ENCODE measurements at places on chromosomes 12 and 14.
A peak's percentile ranks its signal among the peaks of the same experiment; 100 is the strongest.

GRCh38 chr14:67493092-67493717 is 4.7 kb upstream of the TMEM229B start:
- no peak for DNase-seq

- DNase-seq, result no peak
Measured at GRCh38 chr12:2390850-2391390, 338.1 kb downstream of the CACNA1C start.

DNA sequence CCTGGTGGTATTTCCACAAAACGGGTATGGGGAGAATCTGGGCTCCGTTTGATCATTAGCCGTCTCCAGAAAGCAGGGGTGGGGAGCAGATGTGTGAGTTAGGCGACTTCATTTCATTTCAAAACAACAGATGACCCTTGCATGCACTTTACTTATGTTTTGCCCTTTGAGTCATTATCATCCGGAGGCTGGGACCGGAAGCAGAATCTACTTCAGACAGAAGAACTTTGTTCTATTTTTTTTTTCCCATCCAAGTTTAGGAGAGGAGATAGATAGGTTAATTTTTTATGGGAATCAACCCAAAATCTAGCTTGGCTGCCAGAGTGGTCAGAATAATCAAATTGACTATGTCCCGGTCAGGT is 31.3 kb upstream of the CMAS start:
- no peak for DNase-seq

DNA sequence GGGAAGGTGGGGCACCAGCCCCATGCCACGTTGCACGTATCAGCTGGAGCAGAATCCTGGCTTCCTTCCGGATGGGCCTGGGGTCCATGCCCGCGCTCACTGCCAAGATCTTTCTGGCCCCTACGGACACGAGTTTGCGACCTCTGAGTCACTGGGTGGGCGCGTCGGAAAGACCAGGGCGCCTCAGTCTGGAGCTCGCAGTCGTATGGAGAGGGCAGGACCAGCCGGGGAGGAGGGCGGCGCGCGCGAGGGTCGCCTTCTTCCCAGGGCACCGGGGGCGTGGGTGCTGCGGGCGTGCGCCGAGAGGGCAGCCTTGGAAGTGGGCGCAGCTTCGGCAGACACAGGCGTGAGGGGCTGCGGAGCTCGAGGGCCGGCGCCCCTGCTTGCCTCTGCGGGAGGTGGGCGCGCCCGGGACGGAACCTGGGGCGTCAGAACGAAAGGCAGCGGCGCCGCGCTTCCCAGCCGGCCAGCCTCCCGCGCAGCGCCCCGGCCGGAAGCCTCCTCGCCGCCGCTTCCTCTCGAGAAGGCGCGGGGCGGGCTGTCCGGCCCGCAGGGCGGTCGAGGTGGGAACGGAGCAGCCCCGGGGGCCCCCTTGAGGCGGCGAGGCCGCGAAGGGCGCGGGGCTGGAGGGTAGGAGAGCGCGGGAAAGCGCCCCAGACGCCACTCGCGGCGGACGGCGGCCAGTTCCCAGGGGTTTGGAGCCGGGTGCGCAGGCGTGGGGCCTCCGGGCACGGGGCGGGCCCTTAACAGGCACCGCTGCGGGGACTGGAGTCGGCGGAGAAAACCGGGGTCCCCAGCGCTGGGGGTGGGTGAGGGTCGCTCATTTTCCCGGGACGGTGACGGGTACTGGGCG is at the start of gene ARL6IP4:
TSS of gene ARL6IP4 (plus strand) at position 499 of the 853 bp plus-strand sequence. CDS start 459 bp downstream, outside the sequence.
- DNase-seq, result peak; percentile 75

- no peak for DNase-seq
Measured at GRCh38 chr12:12612358-12612757, 682 bp downstream of the CREBL2 start.

DNA sequence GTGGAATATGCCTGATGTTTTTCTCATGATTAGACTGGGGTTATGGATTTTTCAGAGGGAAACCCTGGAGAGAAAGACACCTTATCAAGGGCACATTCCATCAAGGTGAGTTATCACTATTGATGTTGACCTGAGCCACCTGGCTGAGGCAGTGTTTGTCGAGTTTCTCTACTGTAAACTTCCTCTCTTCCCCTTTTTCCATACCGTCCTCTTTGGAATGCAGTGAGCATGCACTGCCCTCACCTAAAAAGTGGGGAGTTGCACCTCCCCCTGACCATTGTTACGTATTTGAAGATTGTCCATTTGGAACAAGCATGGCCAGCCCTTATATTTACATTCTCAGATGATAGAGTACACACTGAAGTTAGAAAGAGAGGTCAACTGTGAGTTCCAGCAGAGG is 53.9 kb upstream of the PWP1 start:
- DNase-seq, result no peak

DNA sequence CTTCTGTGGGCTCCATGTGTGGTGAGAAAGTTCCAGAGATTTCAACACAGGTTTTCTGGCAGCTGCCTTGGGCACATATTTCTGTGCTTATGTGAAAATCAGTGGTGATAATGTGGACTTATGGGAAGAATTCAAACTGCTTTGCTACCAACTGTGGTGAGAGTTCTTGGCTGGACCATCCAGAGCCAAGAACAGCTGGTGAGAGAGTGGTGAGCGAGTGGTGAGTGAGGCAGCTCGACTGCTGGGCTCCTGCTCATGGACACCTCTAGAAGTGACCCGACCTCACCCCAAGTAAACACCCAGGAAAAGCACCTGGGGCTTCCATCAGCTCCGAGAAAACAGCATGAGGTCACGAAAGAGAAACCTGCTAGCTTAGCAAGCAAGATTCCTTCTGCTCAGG is 106.4 kb downstream of the PIWIL1 start:
- DNase-seq, result no peak

DNA sequence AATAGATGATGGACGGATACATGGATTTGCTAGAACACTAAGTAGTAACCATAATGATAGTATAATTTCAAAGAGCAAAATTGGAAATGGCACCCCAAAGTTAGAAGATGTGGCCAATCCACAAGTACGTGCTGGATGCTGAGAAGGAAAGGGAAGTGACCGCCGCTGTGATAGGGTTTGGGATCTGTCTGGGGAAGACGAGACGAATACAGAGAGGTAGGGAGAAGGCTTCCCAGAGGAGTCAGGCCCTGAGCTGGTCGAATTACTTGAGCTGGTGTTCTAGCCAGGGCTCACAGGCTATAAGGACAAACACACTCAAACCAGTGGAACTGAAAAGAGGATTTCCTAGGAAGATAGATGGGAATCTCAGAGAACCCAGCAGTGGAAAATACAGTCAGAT is 9.4 kb upstream of the ACVR1B start:
- DNase-seq, result no peak

DNA sequence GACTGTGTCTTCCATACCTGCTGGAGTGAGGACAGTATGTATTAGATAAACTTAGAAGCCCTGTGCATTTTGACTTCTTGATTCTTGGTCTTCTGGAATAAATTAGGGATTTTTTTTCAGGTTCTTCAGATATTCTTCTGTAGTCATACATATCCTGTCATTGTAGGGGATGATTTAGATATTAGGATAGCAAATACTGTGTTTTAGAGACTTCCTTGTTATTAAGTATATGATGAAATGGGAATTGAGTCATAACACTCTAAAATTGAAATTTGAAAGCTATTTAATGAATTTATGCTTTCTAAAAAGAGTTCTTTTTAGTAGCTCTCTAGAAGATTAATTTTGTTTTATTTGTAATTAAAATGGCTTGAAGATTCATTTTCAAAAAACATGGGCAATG is 371.5 kb upstream of the RGS6 start:
- DNase-seq, result no peak

DNA sequence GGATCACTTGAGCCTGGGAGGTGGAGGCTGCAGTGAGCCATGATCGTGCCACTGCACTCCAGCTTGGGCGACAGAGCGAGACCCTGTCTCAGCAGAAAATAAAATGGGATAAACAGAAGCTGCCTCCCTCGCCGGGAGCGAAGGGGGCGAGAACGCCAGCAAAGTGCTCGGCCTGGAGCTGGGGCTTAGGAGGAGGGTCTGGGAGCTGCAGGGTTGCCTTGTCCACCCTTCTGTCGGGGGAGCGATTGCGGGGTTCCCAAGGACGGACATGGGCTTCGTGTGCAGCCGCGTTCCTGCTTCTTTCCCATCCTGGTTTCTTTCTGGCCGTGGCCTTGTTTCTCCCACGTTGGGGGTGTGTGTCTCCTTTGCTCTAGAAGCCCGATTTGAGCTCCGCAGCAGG is 27.9 kb upstream of the MLXIP start:
- DNase-seq, result no peak

GRCh38 chr12:92029902-92030586 is 115.6 kb downstream of the BTG1 start:
- no peak for DNase-seq

- DNase-seq, result peak; percentile 23
Measured at GRCh38 chr12:92784797-92785562, 82.2 kb downstream of the PLEKHG7 start.

GRCh38 chr12:50013361-50014147 is 11.7 kb downstream of the RACGAP1 start:
- DNase-seq, result no peak
